ENCODE measurements at places on chromosomes 11 and 22.
A peak's percentile ranks its signal among the peaks of the same experiment; 100 is the strongest.

- peak; percentile 88 for DNase-seq
Observed at GRCh38 chr11:76674517-76675400, 4.2 kb upstream of the LRRC32 start.

DNA sequence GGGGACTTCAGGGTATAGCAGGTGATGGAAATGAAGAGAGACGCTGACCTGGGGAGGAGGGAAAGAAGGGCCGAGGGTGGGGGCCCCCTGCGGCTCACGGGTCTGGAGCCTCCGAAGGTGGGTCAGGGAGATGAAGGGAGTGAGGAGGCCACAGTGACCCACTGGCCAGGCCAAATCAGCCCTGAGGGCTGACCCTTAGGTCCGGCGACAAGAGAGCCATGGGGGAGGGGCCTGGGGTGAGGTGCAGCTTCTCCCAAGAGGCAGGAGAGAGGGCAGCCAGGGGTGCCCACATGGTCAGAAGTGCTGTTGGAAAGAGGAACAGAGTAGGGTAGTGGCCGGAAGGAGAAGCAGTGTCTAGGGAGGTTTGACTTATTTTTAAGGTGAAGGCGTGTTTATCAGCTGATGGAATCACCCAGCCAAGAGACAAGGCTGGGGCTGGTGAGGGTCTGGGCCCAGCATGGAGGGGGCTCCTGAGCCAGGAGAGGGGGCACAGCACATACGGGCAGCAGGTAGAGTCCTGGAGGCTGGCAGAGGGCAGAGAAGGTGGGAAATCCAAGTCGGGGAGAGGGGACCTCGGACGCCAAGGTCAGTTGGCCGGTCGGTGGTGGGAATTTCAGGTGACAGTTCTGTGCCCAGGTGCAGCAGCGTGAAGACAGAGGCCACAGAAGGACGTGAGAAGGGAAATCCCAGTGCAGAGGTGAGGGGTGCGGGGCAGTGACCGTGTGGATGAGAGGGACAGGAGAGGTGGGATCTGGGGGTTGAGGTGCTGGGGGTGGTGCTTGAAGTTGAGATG, 49.0 kb downstream of the LINC01488 start:
- no peak for DNase-seq

GRCh38 chr11:112628676-112629075, 332.5 kb upstream of the NCAM1 start:
- no peak for DNase-seq

GRCh38 chr11:120338107-120338933, 2.1 kb downstream of the ARHGEF12 start:
- DNase-seq, result no peak

DNA sequence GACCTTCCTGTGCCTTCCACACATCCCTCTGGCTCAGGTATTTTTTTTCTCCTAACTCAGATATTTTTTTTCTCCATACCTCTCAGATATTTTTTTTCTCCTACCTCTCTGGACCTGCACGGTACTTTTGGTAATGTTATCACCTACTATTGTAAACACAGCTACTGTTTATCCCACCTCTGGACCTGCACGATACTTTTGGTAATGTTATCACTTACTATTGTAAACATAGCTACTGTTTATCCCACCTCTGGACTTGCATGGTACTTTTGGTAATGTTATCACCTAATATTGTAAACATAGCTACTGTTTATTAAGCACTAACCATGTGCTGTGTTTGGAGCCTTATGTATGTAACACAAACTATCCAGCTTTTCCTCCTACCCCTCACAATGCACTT, 12.1 kb upstream of the UPB1 start:
- no peak for DNase-seq

DNA sequence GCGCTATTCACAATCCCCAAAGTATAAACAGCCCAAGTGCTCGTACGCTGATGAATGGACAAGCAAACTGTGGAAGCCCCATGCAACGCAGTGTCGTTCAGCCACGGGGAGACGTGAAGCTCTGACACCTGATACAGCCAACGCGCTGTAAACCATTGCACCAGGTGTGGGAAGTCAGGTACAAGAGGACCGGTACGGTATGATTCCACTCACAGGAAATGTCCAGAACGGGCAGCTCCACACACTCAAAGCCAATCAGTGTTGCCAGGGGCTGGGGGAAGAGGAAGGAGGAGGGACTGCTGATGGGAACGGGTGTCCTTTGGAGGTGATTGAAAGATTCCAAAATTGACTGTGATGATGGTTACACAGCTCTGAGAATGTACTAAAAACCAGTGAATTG, 64.5 kb downstream of the BRD1 start:
- peak; percentile 1 for DNase-seq

DNA sequence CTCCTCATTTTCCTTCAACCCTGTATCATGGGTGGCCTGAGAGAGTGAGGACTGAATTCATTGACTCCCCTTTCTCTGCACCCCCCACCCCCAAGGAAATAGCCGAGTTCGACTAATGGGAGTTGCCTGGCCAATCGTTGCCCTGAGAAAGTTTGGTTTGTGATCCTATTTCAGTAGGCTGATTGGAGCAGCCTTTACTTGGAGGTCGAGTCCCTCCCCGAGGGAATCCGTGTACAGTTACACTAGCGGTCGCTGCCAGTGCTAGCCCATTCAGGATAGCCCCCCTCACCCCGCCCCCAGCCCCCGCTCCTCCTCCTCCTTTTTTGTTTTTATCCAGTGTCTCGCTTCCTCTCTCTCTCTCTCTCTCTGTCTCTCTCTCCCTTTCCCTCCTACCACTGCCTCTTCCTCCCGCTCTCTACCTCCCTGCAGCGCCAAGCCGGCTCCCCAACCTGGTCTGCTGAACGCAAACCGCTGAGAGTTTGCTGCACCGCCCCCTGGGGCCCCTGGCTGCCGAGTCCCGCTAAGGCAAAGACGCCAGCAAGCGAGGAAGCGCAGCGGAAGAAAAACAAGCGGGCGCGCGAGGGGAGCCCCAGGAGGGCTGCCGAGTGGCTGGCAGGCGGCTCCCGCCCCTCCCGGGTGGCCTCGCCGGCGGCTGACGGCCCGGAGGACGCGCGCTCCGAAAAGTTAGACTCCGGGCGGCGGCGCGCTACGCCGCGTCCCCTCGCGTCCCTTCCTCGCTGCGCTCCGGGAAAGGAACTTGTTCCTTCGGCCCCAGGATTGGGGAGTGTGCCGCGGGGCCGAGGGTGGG, at the start of gene GRAMD1B:
Gene GRAMD1B, plus strand, starts transcription at position 357 of the 808 bp plus-strand sequence. CDS start 524 bp downstream, outside the sequence.
- peak; percentile 89 for DNase-seq

DNA sequence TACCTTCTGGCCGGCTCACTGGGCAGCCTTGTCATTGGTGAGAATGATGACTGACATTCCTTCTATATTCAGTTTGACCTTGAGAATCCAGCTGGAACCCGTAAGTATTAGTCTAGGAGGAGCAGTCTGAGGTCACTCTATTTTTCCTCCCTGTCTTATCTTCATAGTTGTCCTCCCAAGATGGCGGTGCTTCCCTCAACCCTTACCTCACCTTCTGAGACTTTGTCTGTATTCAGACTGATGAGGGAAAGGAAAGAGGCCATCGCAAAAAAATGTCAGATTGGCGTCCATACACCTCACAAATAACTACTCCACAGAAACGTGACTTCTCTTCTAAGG, 6.0 kb downstream of the KREMEN1 start:
- DNase-seq, result no peak

- DNase-seq, result no peak
Observed at GRCh38 chr11:69003866-69004367, 9.1 kb downstream of the MRGPRF start.

- DNase-seq, result no peak
Observed at GRCh38 chr11:45949992-45950407, 27.5 kb downstream of the LARGE2 start.

DNA sequence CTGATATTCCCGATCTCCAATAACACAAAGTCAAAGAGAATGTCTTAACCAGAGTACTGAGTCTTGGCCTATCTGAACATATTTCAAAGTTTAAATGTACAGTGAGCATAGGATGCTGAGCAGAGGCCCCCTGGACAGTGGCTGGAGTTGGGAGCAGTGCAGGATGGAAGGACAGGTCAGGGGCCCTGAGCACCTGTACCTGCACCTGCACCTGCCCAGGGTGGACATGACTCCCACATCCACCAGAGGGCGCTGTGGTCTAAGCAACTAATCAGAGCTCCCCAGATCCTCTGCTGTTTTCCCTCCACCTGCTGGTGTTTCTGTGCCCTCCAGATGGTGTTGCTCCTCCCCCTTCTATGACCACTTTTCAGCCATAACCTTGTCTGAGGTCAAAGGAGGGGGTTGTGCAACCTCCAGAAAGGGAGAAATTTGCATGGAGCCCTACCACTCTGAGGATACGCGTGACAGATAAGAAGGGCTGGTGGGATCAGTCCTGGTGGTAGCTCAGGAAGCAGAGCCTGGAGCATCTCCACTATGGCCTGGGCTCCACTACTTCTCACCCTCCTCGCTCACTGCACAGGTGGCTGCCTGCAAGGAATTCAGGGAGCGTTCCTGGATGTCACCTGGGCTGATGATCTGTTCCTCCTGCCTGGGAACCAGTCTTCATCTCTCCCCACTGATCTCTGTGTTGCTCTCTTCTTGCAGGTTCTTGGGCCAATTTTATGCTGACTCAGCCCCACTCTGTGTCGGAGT, 49.1 kb upstream of the VPREB1 start:
- peak; percentile 69 for DNase-seq

GRCh38 chr11:64241241-64241490, 271 bp downstream of the FKBP2 start:
- DNase-seq, result peak; percentile 99

GRCh38 chr22:24357547-24357946, 69.9 kb upstream of the ADORA2A start:
- DNase-seq, result no peak

DNA sequence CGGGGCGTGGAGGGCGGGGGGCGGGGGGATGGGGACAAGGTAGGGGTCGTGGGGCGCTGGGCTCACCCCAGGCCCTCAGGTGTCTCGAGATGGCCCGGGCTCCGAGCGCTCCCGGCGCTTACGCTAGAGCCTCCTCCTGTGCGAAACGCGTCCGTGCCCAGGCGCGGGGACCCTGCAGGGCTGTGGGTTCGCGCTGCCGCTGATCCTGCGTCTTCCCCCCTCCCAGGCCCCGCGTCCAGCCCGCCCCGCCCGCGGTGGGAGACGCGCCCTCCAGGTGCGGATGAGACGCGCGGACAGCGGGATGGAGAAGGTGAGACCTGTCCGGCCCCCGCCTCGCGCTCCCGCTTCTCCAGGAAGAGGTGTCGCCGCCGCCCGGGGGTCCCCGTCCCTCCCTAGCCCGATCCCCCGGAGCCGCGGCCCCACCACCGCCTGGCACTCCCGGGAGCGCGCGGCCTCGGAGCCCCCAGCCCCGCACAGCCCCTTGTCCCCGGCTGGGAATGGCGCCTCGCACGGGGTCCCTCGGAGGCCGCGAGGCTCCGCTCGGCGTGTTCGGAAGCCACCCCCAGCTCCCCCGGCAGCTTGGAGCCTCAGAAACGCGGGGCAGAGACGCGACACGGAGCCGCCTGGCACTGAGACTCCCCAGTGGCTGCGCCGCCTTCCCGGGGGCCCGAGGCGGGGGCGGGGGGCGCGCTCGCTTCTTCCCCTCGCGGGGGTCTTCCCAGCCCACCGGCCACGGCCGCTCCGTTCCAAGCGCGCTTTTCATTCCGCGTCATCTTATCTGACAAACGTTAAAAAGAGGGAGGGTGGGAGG, 27.6 kb upstream of the TOLLIP start:
- DNase-seq, result no peak

DNA sequence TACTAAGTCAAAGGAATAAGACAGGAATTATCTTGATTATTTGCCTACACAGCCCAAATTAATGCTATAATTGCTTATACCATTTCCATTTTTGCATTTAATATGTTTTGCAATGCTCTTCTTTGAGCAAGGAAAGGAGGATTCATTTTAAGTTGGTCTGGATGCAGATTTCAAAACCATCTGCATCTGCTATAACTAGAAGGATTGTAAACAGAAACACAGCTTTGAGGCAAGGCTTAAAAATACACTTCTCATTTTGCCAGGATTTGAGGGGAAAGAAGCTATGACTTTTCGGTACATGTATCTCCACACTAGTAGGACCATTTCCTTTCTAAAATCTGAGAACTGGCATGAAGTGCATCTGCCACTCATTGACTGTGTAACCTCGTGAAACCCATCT, 95.9 kb upstream of the MTNR1B start:
- DNase-seq, result no peak

GRCh38 chr11:65618763-65619162, 3.2 kb downstream of the PCNX3 start:
- no peak for DNase-seq

DNA sequence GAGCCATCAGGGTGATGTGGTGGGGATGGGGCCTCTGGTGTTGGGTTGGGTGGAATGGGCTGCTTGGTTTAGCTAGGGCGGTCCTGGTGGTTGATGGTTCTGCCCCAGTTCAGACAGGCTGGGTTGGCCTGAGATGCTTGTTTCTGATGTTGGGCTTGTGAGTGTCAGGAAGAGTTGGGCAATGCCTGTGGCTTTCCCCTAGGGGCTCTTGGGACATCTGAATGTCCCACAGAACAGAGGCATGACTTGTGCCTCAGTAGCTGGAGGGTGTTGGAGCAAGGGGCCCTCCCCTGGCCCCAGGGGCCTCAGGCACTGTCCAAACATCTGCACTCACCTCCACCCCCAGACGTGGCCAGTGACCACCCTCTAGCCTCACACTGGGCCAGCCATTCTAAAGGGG, 14.0 kb upstream of the CTSD start:
- DNase-seq, result no peak

GRCh38 chr11:14158393-14158792, 195.9 kb downstream of the SPON1 start:
- no peak for DNase-seq

- DNase-seq, result no peak
Observed at GRCh38 chr22:27420195-27420816, 381.2 kb downstream of the MN1 start.

DNA sequence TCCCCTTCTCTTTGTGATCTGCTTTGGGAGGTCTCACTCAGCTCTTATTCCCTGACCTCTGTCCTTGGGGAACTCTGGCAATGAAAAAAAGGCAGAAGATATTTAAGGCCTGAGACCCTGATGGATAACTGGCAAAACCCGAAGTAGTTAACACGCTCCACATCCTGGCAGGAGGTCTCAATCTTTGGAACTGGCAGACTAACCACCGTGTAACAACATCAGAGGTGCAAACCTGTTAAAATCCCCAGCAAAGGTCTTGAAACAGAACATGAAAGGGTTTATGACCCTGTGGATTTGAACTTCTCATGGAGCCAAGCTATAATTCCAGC, 160.3 kb downstream of the DBX1 start:
- DNase-seq, result no peak

- no peak for DNase-seq
Observed at GRCh38 chr11:93117565-93117964, 80.2 kb downstream of the SLC36A4 start.

- DNase-seq, result no peak
Observed at GRCh38 chr11:45945397-45945999, 23.0 kb downstream of the LARGE2 start.

- no peak for DNase-seq
Observed at GRCh38 chr11:95108671-95109551, 19.3 kb downstream of the ENDOD1 start.
